Retinal pigment epithelial cell (primary cell): ENCODE measurements at places on chromosomes 12 and 14.

GRCh38 chr14:78690836-78691235, 520.7 kb downstream of the NRXN3 start:
- DNase-seq: no peak

DNA sequence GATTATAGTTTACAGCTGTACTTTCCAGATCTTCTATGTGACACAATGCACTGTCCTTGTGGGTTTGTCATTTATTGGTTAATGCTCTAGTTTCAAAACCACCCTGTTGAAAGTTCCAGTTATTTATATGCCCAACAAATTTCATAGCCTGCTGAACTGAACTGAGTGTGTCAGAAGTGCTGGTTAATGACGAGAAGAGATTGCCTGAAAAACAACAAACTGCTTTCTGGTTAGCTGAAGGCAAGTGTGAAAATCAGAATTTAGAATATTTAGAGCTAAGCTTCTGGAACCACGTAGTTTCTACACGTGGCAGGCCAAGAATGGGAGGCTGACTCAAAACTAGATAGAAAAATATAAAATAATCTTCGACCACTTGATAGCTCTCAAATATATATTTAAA, 19.1 kb upstream of the RIN3 start:
- DNase-seq: no peak

GRCh38 chr14:51595881-51596455, 55.7 kb upstream of the FRMD6 start:
- no peak for DNase-seq

GRCh38 chr12:56258068-56258819, at the start of gene ANKRD52:
Gene ANKRD52, minus strand, starts transcription at chr12:56258384. Its CDS starts 115 bp downstream, at chr12:56258269.
- DNase-seq: no peak

GRCh38 chr14:77301103-77301502, 19.6 kb downstream of the POMT2 start:
- DNase-seq: no peak

DNA sequence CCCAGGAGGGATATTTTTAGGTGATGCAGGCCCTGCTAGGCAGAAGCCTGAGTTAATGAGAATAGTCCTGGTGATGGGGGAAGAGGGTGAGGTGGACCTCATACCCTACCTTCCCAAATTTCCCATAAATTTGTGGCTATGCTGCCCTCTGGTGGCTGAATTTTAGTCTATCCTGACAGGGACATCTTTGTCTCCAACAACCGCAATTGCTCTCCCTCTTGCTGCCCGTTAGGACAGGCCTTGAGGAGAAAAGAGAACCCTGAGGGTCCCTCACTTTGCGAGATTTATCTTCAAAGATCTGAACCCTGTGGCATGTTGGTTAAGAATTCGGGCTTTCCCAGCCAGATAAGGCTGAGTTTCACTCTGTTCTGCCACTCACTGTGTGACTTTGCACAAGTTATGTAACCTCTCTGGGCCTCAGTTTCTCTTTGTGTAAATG, 9.8 kb upstream of the ZNF385A start:
- no peak for DNase-seq

GRCh38 chr12:49369411-49370145, 2.3 kb downstream of the SPATS2 start:
- DNase-seq: no peak

DNA sequence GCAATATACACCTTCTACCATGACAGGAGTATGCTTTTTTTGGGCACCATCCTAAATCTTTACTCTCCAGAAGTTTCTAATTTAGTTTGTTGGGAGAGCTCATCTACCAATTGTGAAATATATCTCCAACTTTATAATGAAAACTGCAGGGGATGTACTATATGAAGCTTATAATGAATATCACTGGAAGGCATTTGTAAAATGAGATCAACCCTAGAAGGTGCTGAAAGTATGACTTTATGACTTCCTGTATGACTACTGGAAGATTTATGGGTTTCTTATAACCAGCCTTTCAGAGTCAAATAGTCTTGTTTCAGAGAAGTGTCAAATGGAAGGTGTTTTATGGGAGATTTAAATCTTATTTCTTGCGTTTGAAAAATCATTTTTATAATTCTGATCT, 122.9 kb downstream of the MYRFL start:
- no peak for DNase-seq

DNA sequence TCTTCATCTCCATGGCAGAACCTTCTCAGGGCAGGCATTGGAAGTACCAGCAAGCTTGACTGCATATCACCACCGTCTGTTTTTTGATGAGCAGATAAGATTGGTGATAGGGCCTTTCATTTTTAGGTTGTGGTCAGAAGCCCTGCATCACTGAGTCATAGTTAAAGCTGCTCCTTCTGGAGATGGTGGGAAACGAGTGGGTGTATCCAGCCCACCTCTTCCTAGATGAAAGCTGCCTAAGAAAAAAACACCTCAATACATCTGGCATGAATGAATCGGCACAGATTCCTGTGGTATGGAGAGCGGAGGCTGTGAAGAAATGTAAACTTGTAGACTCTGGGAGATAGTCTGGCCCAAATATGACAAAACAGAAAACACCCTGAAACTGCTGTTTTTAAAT, 248.7 kb upstream of the EGLN3 start:
- no peak for DNase-seq

DNA sequence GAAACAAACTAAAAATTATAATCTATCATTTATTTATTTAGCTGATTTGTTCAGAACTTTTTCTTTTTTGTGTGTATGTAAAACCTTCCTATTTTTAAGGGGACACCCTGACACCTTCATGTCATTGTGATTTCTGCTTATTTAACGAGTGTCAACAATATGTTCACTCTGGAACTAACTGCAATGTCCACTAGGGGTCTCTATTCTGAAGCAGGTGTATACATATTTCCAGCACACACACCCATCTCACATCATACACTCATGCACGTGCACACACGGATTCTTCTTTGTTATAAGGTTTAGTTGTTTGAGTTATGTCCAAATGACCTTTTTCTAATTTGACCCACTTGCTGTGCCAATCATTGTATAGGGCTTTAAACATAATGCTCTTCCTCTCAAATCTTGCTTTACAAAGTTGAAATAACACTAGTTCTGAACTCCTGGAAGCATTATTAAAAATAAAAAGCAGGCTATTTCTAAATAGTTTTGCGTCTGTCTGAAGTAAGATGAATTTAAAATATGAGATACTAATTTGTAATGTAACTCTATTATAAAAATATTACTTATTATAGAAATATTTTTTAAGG, 15.5 kb downstream of the E2F7 start:
- no peak for DNase-seq

- no peak for DNase-seq
Measured at GRCh38 chr14:50060871-50061663, 55.3 kb downstream of the VCPKMT start.

GRCh38 chr12:31702047-31702446, 26.8 kb downstream of the AMN1 start:
- DNase-seq: peak; percentile 41

GRCh38 chr12:47888153-47888819, 16.5 kb downstream of the VDR start:
- no peak for DNase-seq

DNA sequence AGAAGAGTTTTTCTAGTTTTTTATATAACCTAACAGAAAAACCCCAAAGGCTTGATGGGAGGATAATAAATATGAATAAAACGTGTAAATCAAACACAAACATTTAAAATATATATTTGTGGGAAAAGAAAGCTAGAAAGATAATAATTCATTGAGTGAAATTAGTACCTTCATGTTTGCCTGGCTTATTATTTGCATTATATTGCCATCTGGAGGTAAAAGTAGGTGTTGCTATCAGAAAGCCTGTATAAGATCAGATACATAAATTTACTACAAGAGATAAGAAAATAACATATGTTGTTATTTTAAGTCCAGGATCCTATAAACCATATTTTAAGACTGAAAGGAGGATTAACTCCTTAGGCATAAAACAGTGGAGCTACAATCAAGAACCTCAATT, 77.7 kb downstream of the NTS start:
- no peak for DNase-seq

DNA sequence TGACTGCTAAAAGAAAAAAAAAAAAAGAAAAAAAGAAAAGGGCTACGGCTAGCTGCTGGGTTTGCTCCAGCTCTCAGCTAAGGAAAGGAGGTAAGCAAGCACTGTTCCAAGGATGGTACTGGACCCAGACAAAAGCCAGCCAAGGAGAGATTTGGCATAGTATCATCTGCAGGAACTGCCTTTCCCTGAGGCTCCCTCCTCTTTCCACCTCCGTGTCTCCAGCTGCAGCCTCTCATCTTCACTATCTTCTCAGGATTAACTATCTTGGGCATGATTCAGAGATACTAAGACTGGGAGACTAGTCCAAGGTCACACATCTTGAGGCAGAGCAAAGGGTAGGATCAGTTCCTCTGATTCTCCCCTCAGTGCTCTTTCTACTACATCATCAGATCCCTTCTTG, 6.0 kb downstream of the KITLG start:
- no peak for DNase-seq

GRCh38 chr14:36856095-36856878, 194.6 kb downstream of the PAX9 start:
- DNase-seq: no peak

DNA sequence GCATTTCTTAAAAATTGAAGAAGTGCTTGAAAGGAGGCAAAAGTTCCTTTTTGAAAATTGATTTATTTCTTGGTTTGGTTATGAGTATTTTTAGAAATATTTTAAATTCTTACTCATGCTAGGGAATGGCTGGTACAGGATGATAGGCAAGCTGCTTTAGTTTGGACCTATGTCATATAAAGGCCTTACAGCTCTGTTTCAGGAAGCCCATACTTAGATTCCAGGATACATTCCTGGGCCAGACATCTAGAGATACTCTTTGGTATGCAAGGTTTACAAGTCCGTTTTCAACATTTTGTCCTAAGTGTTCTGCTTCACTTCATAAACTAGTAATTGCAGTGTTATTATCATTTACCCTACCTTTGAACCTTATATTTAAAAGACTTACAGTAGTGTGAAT, 186.8 kb downstream of the FUT8 start:
- peak; percentile 42 for DNase-seq

GRCh38 chr14:74231784-74232183, 7.5 kb upstream of the VSX2 start:
- DNase-seq: no peak

GRCh38 chr12:3199551-3200031, 122.4 kb downstream of the TSPAN9 start:
- DNase-seq: no peak

GRCh38 chr12:8823565-8824300, 1.3 kb downstream of the A2ML1 start:
- DNase-seq: no peak

DNA sequence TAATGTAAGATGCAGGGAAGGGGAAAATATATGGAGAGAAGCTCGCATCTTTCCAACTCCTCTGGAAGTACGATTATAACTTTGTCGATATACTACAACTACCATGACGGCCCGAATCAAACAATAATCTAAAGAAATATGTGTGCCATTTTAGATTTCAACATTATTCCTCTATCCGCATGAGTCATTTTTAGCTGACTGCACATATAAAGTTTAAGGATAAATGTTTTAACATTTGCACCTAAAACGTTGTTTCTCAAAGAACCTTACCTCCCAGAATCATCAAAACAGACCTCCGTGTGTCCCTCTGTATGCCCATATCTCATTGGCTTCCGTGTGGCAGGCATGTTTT, 482 bp downstream of the WDHD1 start:
- DNase-seq: no peak

GRCh38 chr14:59925797-59926196, 5.9 kb downstream of the LRRC9 start:
- no peak for DNase-seq

- peak; percentile 89 for DNase-seq
Measured at GRCh38 chr14:34539407-34540180, at the start of gene EAPP. Gene EAPP, minus strand, starts transcription at chr14:34539701. Its CDS starts 73 bp downstream, at chr14:34539628.

DNA sequence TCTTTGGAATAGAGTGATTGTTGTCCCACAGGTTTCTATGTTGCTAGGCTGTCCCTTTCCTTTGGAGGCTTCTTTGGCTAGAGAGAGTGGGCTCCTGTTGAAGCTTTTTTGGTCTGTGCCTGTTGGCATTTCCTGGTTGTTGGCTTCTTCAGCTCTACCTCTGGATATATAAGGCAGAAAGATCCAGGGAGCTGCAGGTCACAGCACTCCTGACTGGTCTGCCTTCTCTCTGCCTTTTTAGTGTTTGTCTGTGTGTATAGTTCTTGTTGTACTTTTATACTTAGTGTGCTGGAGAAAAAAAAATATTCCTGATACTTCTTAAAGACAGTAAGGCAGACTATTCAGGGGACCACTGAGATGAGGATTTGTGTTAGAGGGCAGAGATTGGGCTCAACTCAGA, 202.7 kb downstream of the FBXL14 start:
- no peak for DNase-seq

- DNase-seq: no peak
Measured at GRCh38 chr14:32492457-32492856, 163.4 kb downstream of the AKAP6 start.

DNA sequence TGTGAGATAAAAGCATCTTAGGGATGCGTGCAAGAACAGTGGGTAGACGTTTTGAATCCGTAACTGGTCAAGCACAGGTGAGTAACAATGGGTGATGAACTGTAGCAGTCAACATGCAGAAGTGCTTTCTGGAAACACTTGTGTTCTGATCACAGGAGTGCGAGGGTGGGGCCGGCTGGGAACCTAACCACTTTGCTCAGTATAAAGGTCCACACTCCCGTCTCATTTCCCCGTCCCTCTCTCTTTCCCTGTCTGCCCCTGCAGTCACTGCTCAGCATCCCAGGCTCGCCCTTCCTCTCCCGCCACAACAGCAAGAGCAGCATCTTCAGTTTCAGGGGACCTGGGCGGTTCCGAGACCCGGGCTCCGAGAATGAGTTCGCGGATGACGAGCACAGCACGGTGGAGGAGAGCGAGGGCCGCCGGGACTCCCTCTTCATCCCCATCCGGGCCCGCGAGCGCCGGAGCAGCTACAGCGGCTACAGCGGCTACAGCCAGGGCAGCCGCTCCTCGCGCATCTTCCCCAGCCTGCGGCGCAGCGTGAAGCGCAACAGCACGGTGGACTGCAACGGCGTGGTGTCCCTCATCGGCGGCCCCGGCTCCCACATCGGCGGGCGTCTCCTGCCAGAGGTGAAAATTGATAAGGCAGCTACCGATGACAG, 127.1 kb downstream of the FIGNL2 start:
- no peak for DNase-seq

- DNase-seq: no peak
Measured at GRCh38 chr12:61713121-61713520, 547.1 kb upstream of the USP15 start.

DNA sequence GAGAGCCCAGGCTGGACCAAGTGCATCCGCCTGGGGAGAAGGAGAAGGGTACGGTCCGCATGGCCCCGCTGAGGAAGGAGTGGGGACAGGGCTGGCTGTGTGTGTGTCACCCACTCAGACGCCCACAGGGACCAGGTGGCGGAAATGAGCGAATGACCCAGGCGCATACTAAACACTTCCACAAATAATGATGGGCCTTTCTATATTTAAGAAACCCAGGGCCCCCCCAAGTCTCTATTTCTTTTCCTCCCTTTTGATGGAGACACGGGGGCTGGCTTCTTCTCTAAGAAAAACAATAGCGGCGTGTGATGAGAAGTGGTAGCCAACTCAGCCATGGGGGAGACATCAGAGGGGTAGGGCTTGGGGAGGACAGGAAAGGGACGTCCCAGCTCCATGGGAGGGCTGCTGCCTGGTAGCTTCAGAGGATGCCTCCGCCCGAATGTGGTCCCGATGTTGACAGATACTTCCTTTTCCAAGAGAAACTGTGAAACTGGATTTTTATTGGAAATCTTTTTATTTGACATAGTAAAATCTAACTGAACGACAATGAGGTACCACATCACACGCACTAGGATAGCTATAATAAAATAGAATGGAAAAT, 6.3 kb upstream of the MAP1LC3B2 start:
- no peak for DNase-seq
